ENCODE measurements at places on chromosomes 5 and 9.

- H3K27me3 ChIP-seq, result no peaks in the 10 kb centered on the region
- no peak within 1 kb of the TSS for H3K4me3 ChIP-seq
- H3K27ac ChIP-seq, result no peak within 1 kb of the TSS
- no peaks in the 10 kb centered on the region for H3K4me1 ChIP-seq
- no peaks in the 10 kb centered on the region for H3K36me3 ChIP-seq
Observed at GRCh38 chr5:170297589-170298462, at the start of gene LCP2. Gene LCP2 (minus strand): TSS chr5:170297777. CDS start chr5:170297611, 166 bp downstream.

DNA sequence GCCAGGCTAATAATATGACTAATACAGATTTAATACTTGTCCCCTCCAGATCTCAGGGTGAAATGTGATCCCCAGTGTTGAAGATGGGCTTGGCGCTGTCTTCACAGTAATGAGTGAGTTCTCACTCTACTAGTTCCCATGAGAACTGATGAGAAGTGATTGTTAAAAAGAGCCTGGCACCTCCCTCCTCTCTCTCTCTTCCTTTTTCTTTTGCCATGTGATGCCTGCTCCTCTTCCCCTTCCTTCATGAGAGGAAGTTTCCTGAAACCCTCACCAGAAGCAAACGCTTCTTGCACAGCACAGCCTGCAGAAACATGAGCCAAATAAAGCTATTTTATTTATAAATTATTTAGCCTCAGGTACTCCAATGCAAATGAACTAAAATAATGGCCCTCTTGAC lies 55.2 kb downstream of the GLDC start:
- DNase-seq, result peak; percentile 3
- no peak overlapping the region for H3K4me3 ChIP-seq
- H3K27ac ChIP-seq, result no peak overlapping the region
- H3K27me3 ChIP-seq, result no peaks in the 10 kb centered on the region
- H3K36me3 ChIP-seq, result no peaks in the 10 kb centered on the region

DNA sequence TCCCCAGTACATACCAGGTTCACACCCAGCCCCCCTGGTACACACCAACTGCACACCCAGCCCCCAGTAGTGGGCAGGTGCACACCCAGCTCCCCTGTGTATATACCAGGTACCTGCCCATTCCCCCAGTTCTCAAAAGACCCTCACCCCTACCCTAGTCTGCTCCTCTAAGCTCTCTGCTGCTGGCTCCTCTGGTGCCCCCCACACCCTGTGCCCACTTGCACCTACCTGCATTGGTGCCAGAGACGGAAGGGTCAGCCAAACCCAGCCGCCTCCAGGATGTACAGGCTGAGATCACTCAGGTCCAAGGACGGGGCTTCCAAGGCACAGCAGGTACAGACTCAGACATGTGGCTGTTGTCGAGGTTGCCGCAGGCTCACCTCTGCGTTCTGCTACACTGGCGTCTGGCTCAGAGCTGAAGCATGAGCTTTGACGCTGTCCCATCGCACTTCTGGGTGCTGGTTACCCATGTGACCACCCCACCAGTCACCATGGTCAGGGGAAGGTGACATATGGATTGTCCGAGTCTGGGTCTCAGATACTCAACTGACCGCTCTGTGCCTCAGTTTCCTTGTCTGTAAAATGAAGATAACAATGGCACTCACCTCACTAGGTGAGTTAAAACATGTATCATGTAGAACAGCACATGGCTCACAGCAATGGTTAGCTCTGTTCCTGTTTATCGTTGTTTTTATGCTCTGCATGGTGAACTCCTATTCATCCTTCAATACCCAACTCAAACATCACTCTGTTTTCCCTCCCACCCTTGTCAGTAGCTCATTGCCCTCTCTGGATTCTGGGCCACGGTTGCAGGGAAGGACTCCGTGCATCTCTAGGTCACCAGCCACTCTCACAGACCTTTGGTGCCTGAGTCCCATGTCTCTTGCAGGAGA lies 45.3 kb upstream of the SUSD3 start:
- H3K4me1 ChIP-seq, result peaks cover 1% of the 10 kb centered on the region
- H3K36me3 ChIP-seq, result no peaks in the 10 kb centered on the region
- no peak for DNase-seq
- H3K27ac ChIP-seq, result no peak overlapping the region
- H3K27me3 ChIP-seq, result no peaks in the 10 kb centered on the region
- H3K4me3 ChIP-seq, result no peak overlapping the region

DNA sequence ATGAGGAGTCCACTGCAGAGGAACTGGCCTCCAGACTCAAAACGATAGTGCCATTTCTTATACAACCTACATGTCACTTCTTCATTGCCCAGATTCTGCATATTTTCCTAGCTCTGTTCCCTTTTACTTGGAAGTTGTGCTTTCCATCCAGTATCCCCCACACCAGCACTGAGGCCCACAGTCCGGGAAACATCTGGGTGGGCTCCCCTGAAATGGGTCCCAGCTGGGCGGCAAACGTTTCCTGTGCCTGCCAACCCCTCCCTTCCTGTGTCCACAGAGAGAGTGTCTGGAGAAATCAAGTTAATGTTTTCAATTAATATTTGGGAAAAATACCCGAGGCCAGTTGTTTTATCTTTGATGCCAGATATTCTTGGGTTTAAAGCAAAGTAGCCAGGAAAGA lies 111.8 kb downstream of the COL23A1 start:
- H3K4me1 ChIP-seq, result no peaks in the 10 kb centered on the region
- no peak overlapping the region for H3K4me3 ChIP-seq
- no peaks in the 10 kb centered on the region for H3K27me3 ChIP-seq
- DNase-seq, result no peak
- no peaks in the 10 kb centered on the region for H3K36me3 ChIP-seq
- H3K27ac ChIP-seq, result no peak overlapping the region

GRCh38 chr5:68041293-68041692 lies 174.3 kb upstream of the PIK3R1 start:
- no peaks in the 10 kb centered on the region for H3K27me3 ChIP-seq
- no peaks in the 10 kb centered on the region for H3K36me3 ChIP-seq
- no peak for DNase-seq
- H3K4me1 ChIP-seq, result no peaks in the 10 kb centered on the region

DNA sequence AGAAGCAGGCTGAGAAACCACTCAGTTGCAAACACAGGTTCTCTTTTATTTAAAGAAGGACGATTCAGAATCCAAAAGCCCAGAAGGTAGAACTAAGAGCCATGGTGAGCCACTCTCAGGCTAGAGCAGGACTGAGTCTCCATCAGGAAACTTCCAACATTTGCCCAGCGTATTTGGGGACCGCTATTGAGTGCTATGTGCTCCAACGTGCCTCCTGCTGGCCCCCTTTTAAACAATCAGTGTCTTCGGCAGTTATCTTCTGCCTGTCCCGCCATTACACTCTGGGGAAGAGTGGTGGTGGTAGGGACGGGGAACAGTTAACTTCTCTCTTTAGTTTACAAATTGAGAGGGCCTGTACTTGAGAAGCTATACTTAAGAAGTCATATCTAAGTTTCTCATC lies 78.1 kb downstream of the DENND1A start:
- H3K27me3 ChIP-seq, result no peaks in the 10 kb centered on the region
- H3K4me3 ChIP-seq, result no peak overlapping the region
- no peaks in the 10 kb centered on the region for H3K4me1 ChIP-seq

- H3K4me1 ChIP-seq, result peaks cover 3% of the 10 kb centered on the region
- H3K27ac ChIP-seq, result no peak overlapping the region
- H3K27me3 ChIP-seq, result no peaks in the 10 kb centered on the region
- no peak for DNase-seq
Observed at GRCh38 chr9:127788337-127789011, 2.6 kb downstream of the CDK9 start.

DNA sequence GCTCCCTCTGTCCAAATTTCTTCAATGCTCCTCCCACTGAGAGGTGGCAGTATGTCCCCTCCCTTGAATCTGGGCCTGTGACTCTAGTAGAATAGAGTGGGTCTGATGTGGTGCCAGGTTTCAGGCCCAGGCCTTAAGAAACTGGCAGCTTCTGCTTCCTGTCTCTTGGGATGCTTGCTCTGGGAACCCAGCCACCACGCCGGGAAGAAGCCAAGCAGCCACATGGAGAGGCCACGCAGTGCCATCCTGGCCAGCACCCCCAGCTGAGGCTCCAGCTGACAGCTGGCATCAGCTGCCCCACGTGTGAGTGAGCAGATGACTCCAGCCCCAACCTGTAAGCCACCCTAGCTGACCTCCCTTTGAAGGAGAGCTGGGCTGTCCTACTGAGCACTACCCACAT lies 7.3 kb upstream of the TSPAN17 start:
- no peaks in the 10 kb centered on the region for H3K36me3 ChIP-seq
- no peak overlapping the region for H3K27ac ChIP-seq
- H3K4me3 ChIP-seq, result no peak overlapping the region
- DNase-seq, result no peak
- H3K4me1 ChIP-seq, result peaks cover 2% of the 10 kb centered on the region

- H3K4me1 ChIP-seq, result no peaks in the 10 kb centered on the region
- no peak overlapping the region for H3K4me3 ChIP-seq
- H3K36me3 ChIP-seq, result no peaks in the 10 kb centered on the region
- no peak overlapping the region for H3K27ac ChIP-seq
- no peaks in the 10 kb centered on the region for H3K27me3 ChIP-seq
- DNase-seq, result no peak
Observed at GRCh38 chr9:11092974-11093373, 480.2 kb upstream of the PTPRD start.

DNA sequence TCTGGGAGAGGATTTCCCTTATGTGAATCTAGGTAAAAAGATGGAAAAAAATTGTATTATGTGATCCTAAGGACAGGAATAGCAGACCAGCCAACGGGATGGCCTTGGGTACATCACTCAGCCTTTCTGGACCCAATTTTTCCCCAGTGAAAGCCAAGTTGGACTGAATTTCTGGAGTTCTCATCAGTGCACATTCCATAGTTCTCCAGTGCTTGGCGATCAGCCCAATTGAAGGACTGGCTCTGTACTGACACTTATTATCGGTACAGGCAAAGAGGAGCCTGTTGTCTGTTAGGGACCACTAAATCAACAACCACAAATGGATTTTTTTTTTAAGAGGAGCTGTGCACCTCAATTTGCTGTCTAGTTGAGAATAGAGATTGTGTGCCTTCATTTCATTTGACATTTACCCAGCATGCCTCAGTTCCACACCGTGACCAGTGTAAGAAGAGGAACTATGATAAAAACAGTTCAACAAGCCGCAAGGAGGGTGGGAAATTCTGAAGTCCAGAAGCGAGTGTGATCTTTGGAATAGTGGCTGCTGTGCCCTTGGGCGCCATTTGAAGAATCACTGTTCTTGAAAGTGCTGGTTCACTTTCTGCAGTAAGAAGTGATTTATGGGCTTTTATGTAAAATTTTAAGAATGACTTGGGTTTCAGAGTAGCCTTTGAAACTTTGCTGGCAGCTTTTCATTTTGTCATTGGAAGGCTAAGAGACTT lies 8.0 kb downstream of the ARL10 start:
- H3K4me3 ChIP-seq, result no peak overlapping the region
- no peaks in the 10 kb centered on the region for H3K27me3 ChIP-seq
- DNase-seq, result no peak
- H3K4me1 ChIP-seq, result no peaks in the 10 kb centered on the region
- peaks cover 1% of the 10 kb centered on the region for H3K36me3 ChIP-seq
- no peak overlapping the region for H3K27ac ChIP-seq

- no peak for DNase-seq
- no peaks in the 10 kb centered on the region for H3K27me3 ChIP-seq
- H3K4me1 ChIP-seq, result no peaks in the 10 kb centered on the region
- H3K4me3 ChIP-seq, result no peak overlapping the region
Observed at GRCh38 chr5:169629847-169630548, 7.1 kb upstream of the DOCK2 start.

- DNase-seq, result no peak
- no peaks in the 10 kb centered on the region for H3K27me3 ChIP-seq
- no peak overlapping the region for H3K27ac ChIP-seq
- peaks cover 10% of the 10 kb centered on the region for H3K36me3 ChIP-seq
Observed at GRCh38 chr9:125146247-125146646, 2.9 kb upstream of the SCAI start.

DNA sequence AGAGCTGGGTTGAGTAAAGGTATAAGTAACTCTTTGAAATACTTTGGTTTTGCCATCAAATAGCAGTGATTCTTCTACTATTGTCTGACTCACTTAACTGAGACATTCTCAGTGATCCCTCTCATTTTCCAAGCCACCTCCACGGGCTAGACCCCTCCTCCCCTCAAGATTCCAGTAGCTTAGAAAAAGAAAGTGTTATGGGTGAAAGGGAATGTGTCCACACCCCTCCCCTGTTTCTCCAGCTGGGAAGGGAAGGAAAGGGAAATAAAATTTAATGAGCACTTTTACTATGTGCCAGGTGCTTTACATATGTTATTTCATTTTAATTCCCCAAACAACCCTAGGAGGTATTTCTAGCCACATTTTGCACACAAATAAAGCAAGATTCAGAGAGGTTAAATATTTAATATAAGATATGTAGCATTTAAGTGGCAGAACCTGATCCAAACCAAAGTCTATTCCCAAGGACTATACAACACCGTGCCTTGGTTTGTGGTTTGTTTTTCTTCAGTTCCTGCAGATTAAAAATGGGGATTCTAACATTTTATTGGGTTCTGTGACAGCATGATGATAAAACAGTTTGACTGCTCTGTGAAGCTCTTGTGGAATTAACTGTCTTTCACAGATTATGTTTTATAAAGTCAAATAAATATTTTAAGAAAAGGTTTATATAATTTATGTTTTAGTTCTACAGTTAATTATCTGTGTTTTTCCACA lies 135.9 kb downstream of the ZSWIM6 start:
- H3K27me3 ChIP-seq, result no peaks in the 10 kb centered on the region
- no peak overlapping the region for H3K27ac ChIP-seq
- peak; percentile 80 for DNase-seq

DNA sequence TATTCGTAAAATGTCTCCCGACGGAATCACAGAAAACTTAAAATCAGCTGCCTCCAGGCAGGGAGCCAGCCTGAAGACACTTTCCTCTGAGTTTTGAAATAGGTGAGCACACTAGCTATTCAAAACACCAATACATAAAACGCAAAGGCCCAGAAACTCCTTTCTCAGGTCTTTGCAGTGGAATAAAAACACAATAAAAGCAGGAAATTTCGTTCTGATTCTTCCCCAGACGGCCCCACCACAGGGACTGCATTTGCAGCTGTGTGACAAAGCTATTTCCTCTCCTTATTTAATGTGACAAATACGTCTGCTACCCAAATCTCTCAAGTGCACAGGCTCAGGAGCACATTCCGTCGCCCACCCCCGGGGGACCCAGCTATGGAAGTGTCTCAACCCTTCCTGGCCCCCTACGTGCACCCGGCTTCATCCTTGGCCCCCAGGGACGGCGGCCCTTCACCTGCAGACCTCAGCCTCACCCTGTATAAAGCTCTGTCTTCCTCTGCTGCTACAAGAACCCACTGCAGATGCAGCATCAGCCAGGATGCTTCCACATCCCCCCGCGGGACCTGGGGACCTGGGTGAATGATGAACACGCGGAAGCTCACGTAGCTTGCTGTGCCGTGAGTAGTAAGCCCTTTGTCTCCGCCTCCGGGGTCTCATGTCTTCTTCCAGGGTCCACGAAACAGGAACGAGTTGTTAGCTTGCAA lies 24.9 kb downstream of the AHRR start:
- no peaks in the 10 kb centered on the region for H3K27me3 ChIP-seq
- no peaks in the 10 kb centered on the region for H3K36me3 ChIP-seq
- H3K27ac ChIP-seq, result no peak overlapping the region

GRCh38 chr9:99249619-99250018 lies 27.5 kb downstream of the SEC61B start:
- H3K27me3 ChIP-seq, result no peaks in the 10 kb centered on the region
- H3K4me1 ChIP-seq, result no peaks in the 10 kb centered on the region

- H3K27ac ChIP-seq, result no peak overlapping the region
- no peaks in the 10 kb centered on the region for H3K36me3 ChIP-seq
- no peaks in the 10 kb centered on the region for H3K27me3 ChIP-seq
- no peak overlapping the region for H3K4me3 ChIP-seq
- DNase-seq, result no peak
Observed at GRCh38 chr5:142115937-142116614, 7.5 kb downstream of the NDFIP1 start.

Data from mesendoderm (in vitro differentiated cells).